ENCODE measurements at places on chromosomes 4 and X. TPM values are rescaled to one million over a fixed set of nuclear protein-coding genes. Genes with fewer than 3 reads are reported as not detected.

GRCh38 chr4:35644591-35644990, 599.7 kb downstream of the ARAP2 start:
- no peaks in the 10 kb centered on the region for H3K27me3 ChIP-seq
- H3K27ac ChIP-seq, result no peak overlapping the region
- H3K4me1 ChIP-seq, result no peaks in the 10 kb centered on the region
- no peak for DNase-seq

PRRG1 gene
- total RNA-seq, result 28.3 TPM

GPM6B gene
- not detected for total RNA-seq

MAGEB17 gene
- total RNA-seq, result not detected

GRCh38 chrX:40434947-40435346, 145.8 kb upstream of the ATP6AP2 start:
- H3K27ac ChIP-seq, result no peak overlapping the region
- H3K4me1 ChIP-seq, result no peaks in the 10 kb centered on the region
- DNase-seq, result no peak
- H3K36me3 ChIP-seq, result no peaks in the 10 kb centered on the region

- no peak overlapping the region for H3K4me3 ChIP-seq
- no peaks in the 10 kb centered on the region for H3K27me3 ChIP-seq
- peaks cover 2% of the 10 kb centered on the region for H3K4me1 ChIP-seq
Observed at GRCh38 chrX:40883021-40883619, 147.8 kb upstream of the MED14 start.

LINC00632 gene
- total RNA-seq, result 12.7 TPM

- no peak overlapping the region for H3K4me3 ChIP-seq
- H3K4me1 ChIP-seq, result no peaks in the 10 kb centered on the region
- H3K27ac ChIP-seq, result no peak overlapping the region
- no peaks in the 10 kb centered on the region for H3K36me3 ChIP-seq
- no peaks in the 10 kb centered on the region for H3K27me3 ChIP-seq
- DNase-seq, result no peak
Observed at GRCh38 chrX:41722816-41723618, 964 bp upstream of the GPR82 start.

- no peaks in the 10 kb centered on the region for H3K27me3 ChIP-seq
- no peaks in the 10 kb centered on the region for H3K4me1 ChIP-seq
- H3K36me3 ChIP-seq, result no peaks in the 10 kb centered on the region
- DNase-seq, result no peak
- no peak overlapping the region for H3K4me3 ChIP-seq
Observed at GRCh38 chr4:166680796-166681195, 553.5 kb downstream of the SPOCK3 start.

DNA sequence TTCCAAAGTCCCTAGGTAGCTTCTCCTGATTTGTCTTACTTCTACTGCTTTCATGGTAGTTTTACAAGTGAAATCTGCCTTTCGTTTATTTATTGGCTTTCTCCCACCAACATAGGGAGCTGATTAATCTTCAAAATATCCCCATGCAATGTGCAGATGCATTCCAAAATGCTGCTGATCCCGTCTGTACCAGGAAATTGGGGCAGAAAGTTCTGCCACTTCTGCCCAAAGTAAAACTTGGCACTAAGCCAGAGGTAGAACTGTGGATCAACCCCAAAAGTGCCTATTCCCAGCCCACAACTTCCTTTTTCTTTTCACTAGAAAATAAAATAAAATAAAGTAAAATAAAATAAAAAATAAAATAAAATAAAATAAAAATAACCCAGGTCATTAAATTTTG, 47.3 kb upstream of the PPARGC1A start:
- no peak overlapping the region for H3K27ac ChIP-seq
- H3K27me3 ChIP-seq, result no peaks in the 10 kb centered on the region
- no peaks in the 10 kb centered on the region for H3K36me3 ChIP-seq
- no peak overlapping the region for H3K4me3 ChIP-seq
- H3K4me1 ChIP-seq, result no peaks in the 10 kb centered on the region
- DNase-seq, result no peak

LRRC66 gene
- 0.27 TPM for total RNA-seq
